AG20443 (cell line): ENCODE measurements at places on chromosomes 4 and X.

DNA sequence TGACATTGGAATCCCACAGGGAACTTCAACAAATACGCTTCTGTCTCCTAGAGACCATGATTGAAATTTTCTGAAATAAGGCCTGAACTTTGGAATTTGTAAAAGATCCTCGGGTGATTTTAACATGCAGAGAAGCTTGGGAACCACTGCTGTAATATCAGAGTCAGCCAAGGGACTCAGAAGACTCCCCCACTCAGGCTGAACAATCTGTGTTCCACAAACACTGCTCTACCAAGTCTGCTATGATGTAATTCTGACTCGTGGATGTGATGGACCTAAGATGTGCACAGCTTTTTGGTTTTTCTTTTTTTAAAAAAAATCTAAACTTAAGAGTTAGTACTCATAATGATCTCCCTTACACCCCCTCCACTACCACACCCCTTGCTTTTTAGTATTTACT lies 26.0 kb downstream of the LRP2BP start:
- DNase-seq, result no peak

GRCh38 chrX:120457766-120458180 lies 11.3 kb downstream of the LAMP2 start:
- DNase-seq, result peak; percentile 35

DNA sequence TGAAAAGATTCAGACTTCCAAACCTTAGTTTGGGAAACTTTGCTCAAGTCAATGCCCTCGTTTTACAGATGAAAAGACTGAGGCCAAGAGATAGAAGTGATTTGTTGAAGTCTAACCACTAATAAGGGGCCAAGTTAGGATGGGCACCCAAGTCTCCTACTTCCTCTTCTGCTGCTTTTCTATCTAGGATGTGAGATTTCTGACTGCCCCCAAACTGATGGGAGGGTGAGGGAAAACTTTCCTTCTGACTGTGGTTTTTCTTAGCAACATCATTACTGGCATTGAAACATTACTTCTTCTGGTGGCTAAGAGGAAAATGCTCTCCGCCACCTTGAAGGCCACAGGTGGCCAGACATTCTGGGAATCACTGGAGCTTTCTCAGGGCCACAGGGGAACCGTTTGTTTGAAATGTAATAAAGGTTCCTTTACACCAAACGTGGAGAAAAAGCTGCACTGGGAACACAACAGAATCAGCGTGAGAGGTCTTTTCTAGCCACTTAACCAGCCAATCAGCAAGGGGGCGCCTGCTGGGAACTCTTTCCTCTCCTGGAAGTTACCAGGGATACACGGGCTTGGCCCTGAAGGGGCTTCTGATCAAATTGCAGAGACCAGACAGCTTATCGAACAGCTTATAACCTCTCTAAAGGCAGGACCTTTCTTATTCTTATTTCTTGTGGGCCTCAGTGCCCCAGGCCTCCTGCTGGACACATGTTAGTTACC lies 115.9 kb upstream of the TEX13D start:
- DNase-seq, result no peak

- DNase-seq, result no peak
Measured at GRCh38 chrX:29947225-29947624, 268.1 kb upstream of the MAGEB2 start.

DNA sequence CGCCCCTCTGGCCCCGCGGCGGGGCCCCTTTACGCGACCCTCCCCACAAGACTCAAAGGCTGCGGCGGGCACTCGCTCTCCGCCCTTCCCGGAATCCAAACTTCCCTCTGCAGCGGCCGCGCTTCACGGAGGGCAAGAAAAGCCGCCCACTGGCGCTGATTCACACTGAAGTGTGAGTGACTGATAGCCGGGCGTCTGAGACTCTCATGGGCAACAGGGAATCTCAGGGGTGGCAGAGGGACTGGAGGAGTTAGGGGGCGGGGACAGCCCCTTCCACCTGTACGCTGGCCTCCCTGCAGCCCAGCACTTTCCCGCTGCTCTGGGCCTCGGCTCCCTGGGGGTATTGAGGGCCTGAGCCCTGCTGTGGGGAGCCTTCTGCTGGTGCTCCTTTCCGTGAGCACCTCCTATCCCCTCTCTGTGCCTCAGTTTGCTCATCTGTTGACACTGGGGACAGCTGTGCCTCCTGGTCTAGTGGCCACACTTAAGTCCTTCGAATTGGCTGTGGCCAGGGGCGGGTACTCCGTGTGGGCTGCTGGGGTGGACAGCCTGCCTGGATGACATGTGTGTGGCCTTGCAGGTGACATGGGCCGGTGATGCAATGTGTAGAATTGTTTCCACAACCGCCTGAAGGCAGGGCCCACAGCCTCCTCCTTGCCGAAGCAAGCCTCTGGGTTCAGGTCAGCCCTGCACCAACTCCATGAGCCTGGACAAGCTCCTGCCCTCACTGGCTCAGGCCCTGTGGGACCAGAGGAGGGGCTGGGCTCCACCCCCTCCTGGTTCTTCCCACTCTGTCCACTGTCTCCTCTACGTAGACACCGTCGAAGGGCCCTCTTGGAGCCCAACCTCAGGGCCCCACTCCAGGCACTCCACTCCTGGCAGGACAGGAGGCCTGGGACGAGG lies 951 bp downstream of the SH3BP2 start:
- DNase-seq, result peak; percentile 60

DNA sequence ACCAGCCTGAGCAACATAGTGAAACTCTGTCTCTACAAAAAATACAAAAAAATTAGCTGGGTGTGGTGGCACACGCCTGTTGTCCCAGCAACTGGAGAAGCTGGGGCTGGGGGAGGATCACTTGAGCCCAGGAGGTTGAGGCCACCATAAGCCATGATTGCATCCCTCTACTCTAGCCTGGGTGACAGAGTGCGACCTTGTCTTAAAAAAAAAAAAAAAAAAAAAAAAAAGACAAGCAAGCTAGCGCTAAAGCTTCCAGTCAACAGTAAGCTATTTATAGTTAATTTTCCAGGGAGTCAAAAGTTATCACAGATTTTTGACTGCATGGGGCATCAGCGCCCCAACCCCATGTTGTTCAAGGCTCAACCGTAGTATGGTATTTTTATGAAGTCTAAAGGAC lies 273.4 kb downstream of the RAPGEF2 start:
- DNase-seq, result no peak

- DNase-seq, result no peak
Measured at GRCh38 chr4:73415807-73416238, 11.7 kb downstream of the ALB start.
